NCI-H1092 (cell line): ENCODE measurements at places on chromosomes 7 and 10.

GRCh38 chr7:77265666-77266065 lies 66.0 kb upstream of the FGL2 start:
- DNase-seq: no peak

GRCh38 chr7:101746314-101746713 lies 71.1 kb upstream of the CUX1 start:
- no peak for DNase-seq

DNA sequence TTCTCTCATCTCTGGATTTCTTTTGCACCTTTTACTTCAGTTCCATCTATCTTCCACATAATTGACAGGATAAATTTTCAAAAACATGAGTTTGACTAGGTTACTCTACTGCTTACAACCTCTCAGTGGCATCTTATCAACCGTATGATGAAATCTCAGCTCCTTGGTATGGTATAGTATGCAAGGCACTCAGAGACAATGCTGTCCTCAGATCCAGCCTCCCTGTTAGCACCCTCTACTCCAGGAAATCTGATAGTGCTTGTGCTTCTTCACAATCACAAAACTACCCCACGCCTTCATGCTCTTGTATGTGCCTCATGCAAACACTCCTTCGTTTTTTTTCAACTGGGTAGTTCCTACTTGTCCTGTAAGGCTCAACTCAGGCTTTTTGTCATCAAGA lies 330.7 kb downstream of the GPR158 start:
- no peak for DNase-seq

DNA sequence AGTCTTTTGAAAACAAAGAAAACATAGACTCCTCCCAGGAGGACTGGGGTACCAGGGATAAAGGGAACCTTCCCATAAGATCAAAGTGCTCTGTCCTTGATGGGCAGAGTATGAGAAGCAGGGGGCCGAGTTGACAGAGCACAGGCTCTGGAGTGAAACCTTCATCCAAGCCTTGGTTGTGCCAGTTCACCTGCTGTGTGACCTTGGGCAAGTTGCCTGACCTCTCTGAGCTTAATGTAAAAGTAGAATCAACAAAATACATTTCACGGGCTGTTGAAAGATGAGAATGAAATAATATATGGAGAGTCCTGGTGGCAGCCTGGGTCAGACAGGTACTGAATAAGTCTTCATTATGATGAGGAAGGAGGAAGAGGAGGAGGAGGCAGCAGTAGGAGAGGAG lies 69.9 kb downstream of the SLIT1 start:
- DNase-seq: no peak

- no peak for DNase-seq
Observed at GRCh38 chr10:27138277-27138676, 15.9 kb downstream of the YME1L1 start.

- no peak for DNase-seq
Observed at GRCh38 chr10:32004161-32004591, 52.0 kb downstream of the KIF5B start.

- DNase-seq: no peak
Observed at GRCh38 chr7:23456093-23456492, 14.2 kb downstream of the IGF2BP3 start.

GRCh38 chr10:97319671-97320479 lies 804 bp downstream of the FRAT1 start:
- peak; percentile 37 for DNase-seq

DNA sequence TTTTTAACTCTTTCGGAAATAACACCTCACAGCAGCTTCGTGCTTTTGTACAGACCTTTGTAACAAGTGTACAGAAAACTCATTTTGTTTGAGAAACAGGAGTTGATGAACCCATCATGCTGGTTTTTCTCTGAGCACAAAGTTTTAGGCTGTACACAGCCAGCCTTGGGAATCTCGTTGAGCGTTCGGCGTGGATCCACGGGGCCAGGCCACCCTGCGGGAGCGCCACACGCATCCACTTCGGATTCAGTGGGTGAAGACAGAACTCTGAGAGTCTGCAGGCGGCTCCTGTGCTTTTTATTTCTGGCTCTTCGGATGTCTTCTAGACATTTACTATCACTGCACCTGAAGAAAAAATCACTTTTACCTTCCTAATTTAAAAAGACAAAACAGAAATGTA lies 131.2 kb downstream of the SMURF1 start:
- no peak for DNase-seq

DNA sequence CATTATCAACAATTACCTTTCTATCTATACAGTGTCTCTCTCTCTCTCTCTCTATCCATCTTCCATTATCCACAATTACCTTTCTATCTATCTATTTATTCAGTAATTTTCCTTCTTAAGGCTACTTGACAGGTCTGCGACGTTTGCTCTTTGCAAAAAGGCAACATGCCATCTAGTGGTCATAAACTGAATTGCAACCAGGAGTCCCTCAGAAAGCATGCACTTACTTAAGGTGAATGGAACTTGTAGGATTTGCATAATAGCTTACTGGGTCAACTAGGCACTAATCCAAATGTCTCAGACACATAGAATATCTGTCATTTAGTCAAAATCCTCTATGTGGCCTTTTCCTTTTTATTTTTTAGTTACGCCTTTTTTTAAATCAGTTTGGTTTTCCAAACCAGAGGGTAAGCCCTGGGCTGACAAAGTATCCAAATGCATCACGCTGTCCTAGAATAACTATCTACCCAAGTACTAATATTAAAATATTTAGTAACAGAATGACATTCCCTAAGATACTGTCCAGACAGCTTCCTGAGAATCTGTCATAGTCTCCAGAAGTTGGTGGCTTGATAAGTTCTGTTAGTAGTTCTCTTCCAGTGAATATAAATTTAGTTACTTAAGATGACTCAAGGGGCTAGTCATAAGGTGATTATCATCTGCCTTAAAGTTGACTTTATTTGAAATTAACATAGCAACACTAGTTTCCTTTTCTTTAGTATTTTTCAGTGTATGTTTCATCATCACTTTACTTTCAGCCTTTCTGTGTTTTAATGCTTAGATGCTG lies 208.3 kb downstream of the PPP1R3A start:
- peak; percentile 80 for DNase-seq

- DNase-seq: no peak
Observed at GRCh38 chr10:16854623-16855022, 37.4 kb upstream of the RSU1 start.

DNA sequence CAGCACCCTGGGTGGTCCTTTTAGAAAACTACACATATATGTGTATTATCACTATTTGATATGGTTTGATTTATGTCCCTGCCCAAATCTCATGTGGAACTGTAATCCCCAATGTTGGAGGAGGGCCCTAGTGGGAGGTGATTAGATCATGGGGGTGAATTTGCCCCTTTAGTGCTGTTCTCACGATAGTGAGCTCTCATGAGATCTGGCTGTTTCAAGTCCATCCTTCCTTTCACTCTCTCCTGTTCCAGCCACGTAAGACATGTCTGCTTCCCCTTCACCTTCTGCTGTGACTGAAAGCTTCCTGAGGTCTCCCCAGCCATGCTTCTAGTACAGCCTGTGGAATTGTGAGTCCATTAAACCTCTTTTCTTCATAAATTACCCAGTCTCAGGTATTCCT lies 37.3 kb downstream of the DOCK4 start:
- DNase-seq: no peak

DNA sequence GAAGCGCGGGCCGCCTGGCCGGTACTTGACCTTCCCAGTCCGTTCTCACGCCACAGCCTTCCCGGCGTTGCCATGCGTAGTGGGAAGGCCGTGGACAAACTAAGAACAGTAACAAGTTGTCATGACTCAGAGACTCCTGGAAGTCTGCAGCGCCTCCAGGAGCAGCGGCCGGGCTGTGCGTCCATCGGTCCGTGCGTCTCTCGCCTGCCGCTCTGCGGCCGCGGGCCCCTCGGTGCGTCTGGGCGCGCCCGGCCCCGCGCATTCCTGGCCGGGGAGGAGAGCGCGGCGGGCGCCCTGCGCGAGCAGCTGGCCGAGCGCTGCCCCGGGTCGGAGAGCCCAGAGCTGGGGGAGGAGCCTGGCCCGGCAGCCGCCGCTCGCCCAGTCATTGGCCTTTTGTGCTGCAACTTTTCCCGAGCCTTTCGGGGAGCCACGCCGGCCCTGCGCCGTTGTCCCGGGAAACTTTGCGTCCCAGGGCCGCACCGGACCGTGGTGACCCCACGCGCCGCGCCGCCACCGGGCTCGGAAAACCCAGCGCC lies 123.7 kb downstream of the TACC2 start:
- no peak for DNase-seq

DNA sequence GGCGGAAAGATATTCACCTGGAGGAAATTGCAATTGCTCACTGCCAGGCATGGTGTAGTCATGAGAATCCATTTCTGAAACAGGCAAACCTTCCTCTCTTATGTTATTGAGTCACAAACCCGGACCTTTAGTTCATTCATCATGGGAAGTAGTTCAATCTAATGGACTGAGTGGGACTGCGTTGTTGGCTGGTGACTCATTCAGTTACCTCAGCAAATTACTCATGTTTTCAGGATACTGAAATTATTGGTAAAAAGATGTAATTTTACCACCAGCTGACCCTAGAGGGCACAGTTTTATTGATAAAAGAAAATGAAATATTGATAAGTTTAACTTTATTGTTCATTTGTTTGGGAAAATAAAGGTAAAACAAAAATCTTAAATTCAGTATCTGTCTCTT lies 1194.4 kb upstream of the SORCS1 start:
- no peak for DNase-seq

- DNase-seq: no peak
Observed at GRCh38 chr10:84447701-84448400, 119.5 kb downstream of the CCSER2 start.
